ENCODE measurements at places on chromosomes 6 and 20.

DNA sequence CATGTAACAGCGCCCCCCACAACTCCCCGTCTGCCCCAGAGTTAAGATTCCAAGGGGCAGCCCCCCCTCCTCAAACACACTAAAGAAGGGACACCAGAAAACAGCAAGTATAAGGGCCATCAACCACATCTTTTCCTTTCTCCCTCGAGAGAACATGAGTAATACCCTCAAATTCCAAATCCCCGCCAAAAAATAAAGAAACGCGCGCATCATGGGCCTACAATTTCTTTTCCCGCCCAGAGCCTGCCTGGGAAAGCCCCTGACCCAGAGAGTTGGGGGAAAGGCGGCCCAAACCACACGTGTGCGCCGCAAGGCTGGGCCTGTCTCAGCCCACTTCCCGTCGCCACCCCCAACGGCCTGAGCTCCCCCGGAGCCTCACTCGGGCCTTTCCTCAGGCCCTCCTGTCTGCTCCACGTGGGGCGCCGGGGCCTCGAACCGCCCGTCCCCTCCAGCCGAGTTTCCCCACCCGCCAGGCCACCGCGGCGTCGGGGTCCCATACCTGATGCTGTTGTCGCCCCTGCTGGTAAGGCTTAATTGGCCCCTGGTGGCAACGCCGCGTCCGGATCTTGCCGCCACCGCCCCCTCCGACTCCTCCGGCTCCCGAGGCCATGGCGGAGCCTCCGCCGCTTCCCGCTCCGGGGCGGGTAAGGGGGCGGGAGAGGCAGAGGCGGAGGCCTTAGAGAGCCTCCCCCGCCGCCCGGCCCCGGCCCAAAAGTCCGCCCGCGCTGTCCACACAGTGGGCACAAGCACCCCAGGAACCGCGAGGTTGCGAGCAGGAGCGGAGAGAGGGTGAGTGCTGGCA, 746 bp downstream of the NUP153 start:
- peak; percentile 82 for DNase-seq

DNA sequence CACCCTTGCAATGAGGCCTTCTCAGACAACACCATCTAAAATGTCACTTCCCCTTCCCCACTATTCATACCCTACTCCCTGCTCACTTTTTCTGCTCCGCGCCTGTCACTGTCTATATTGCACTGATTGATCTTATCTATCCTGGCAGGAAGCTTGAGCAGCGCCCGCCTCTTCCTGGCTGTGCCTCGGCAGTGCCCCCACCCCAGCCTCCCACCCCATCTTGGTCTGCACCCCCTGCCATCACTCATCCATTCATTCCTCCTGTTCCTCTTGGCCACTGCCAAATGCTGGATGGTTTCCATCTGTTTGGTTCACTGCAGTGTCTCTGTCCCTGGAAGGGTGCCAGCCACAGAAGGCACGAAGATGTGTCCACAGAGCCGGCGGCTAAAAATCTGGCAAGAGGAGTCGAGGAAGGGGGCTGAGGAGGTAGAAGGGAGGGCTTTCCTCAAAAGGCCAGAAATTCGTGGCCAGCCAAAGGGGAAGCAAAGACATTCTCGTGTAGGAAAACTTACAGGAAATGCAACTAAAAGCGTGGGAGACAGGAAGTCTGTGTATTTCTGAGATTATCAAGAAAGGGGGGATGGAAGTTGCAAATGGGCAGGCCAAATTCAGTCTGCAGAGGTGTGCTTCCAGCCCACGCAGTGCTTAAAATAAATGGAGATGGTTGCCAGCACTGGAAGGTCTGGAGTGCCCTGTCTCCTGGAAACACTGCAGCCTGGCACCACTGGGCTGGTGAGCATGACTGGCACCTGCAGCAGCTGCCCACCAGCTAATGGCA, 27.6 kb downstream of the SYNJ2 start:
- DNase-seq: no peak

DNA sequence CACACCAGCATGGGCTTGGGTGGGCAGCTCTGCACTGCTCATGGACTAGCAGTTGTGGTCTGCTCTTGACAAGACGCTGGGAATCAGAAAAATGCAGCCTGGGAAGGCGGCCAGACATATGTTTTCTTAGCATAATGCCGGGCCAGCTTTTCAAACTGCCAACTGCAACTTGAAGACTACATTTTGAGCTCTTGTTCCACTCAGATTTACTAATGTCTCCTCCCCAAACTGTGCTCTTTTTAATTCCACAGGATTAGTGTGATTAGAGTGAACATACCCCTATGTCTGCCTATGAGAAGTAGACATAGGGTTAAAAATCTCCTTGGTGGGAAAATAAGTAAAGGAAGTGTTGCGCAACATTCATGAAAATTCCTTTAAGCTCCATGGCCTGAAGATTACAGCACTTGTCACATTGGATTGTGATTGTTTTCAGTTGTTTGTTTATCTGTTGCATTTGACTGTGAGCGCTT, 5.3 kb upstream of the FNDC1 start:
- DNase-seq: no peak

- no peak for DNase-seq
These were observed 78.9 kb downstream of the CRYBG1 start for GRCh38 chr6:106439459-106439858.

DNA sequence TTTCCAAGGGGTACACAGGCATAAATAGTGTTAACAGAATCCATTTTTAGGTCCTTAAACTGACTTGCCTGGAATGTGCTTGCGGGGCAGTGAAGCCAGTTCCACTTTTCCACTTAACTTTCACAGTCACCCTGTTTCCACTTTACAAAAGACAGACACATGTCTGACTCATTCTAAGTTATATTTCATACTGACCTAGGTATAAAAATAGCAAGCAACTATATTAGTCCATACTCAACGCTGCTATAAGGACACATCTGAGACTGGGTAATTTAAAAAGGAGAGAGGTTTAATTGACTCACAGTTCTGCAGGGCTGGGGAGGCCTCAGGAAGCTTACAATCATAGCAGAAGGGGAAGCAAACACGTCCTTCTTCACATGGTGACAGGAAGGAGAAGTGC, 88.2 kb downstream of the MTFR2 start:
- DNase-seq: no peak

DNA sequence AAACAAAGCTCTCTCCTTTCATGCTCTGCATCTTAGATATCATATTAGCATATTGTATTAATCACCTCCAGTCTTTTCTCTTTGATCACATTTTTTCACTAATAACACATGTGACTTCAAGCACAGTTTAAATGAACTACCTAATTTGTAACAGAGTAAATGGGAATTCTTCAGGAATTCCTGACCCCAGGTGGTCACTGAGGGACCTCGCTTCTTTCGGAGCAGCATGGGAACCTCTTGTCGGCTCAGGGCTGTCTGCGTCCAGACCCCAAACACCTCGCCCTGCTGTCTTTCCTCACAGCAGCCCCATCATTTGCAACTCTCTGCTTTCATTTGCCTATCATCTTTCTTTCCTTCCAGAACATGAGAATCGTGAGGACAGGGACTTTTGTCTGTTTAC, 103.5 kb downstream of the DACT2 start:
- no peak for DNase-seq

GRCh38 chr20:48463096-48463720, 364.6 kb downstream of the PREX1 start:
- DNase-seq: no peak

DNA sequence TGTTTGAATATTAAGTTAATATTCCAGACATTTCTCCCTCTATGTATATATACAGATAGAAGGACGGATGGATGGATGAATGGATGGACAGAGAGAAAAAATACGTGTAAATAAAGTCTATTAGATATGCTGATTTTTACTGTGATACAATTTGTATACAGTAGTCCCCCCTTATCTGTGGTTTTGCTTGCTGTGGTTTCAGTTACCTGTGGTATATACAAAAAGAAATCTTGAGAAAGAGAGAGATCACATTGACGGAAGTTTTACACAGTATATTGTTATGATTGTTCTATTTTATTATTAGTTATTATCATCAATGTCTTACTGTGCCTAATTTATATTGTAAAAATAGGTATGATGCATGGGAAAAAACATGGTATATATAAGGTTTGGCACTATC, 290.2 kb downstream of the UTRN start:
- no peak for DNase-seq

GRCh38 chr6:28383235-28384142, 16.1 kb downstream of the ZSCAN12 start:
- peak; percentile 19 for DNase-seq

GRCh38 chr6:143726015-143726647, 48.4 kb downstream of the PHACTR2 start:
- no peak for DNase-seq

DNA sequence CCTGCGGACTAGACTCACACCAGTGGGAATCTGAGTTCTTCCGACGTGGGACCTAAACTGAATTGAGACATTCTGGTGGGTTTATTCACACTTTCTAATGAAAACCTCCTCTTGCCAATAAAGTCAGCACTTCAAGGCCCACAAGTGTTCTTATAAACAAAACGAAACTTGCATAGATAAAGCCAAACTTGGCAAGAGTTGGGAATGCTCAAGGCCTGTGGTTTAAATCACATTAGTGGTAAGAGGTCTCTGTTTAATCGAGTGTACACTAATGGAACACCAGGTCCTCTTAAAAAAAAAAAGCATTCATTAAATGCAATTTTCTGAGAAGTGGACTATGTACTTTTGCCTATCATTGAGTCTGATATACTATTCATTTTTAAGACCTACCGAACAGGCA, 143.3 kb downstream of the SMOC2 start:
- DNase-seq: no peak

DNA sequence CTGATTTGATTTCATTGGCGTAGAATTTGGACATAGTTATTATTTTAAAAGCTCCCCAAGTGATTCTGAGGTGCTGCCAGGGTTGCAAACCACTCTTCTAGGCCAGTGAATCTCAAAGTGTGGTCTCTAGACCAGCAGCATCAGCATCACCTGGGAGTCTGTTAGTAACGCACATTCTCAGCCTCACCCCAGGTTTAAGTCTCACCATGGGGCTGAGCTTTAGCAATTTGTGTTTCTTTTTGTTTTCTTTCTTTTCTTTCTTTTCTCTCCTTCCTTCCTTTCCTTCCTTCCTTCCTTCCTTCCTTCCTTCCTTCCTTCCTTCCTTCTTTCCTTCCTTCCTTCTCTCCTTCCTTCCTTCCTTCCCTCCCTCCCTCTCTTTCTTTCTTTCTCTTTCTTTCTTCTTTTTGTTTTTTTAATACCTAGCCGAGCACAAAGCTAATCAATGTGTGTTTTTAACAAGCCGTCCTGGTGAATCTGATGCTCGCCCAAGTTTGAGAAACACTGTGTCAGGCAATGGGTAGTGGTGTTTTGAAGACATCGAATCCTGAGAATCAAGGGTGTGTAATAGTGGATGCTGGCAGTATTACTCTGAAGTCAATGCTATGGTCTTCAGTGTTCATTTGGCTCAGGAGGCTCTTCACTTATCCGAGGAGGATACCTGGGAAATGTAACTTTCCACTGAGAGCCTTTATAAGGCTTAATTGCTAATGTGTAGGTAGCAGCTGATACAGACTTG, 104.9 kb downstream of the SLX4IP start:
- DNase-seq: no peak

GRCh38 chr6:26660000-26660361, 435 bp upstream of the ZNF322 start:
- no peak for DNase-seq
